Mammary epithelial cell (primary cell): ENCODE measurements at places on chromosomes 5 and 9. TPM values are rescaled to one million over a fixed set of nuclear protein-coding genes. Genes with fewer than 3 reads are reported as not detected.

IFNK gene
- not detected for polyA plus RNA-seq

TMOD1 gene
- 0.08 TPM for polyA plus RNA-seq

MSH3 gene
- 6.9 TPM for polyA plus RNA-seq

PTPDC1 gene
- 4.1 TPM for polyA plus RNA-seq

AFAP1L1 gene
- 6.3 TPM for polyA plus RNA-seq

KIF24 gene
- polyA plus RNA-seq, result 3.4 TPM

SLC34A3 gene
- not detected for polyA plus RNA-seq
